ENCODE measurements at places on chromosomes 6 and 20.
A peak's percentile ranks its signal among the peaks of the same experiment; 100 is the strongest.

DNA sequence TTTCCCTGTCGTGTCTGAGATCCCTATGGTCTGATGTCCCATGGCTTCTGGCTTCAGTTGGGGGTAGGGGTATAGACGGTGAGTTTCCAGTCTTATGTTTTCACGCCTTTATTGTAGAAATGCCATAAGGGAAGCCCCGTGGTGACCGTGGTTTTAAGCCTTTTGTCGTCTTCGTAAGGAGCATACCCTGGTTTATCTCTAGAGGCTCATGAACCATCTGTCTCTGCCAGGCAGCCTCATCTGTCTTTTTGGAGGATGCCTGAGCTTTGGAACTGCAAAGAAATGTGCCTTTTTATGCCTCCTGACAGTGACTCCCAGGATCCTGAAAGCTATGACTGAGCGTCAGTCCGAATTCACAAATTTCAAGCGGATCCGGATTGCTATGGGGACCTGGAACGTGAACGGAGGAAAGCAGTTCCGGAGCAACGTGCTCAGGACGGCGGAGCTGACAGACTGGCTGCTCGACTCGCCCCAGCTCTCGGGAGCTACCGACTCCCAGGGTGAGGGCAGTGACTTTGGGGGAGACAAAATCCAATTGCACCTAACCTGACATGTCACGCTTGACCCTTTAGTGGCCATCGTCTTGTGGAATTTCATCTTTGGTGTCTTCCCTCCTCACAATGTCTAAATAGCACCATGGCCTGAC lies 84.6 kb downstream of the SYNJ2 start:
- DNase-seq: no peak

DNA sequence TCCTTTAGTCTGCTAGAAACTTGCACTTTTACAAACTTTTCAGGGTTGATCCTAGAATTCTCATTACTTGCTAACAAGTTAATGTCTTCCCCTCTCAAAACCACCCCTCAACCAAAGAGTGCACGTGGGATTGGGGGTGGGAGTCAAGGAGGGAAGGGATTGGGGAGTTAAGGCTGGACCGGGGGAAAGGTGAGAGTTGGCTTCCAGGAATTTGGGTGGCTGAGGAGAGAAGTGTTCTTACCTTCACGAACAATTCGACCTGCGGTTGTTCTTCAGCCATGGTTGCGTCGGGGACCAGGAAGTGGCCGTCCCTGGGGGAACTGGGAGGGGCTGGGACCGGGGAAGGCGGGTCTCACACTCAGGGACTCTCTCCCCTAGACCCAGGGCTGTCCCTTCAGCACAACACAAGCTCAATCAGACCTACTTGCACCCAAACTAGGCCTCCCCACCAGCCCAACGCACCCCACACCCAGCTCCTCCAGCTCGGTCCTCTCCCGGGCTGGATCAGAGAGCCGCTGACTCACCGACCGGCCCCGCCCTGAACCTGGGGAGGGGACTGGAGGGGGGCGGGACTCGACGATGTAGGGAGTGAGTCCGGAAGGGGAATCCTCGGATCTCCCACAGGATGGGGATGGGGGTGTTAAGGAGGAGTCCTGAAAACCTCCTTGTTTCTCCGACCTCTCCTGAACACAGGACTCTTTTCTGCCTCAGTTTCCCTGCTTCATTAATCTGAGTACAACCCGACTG lies at the start of gene CLIC1:
Gene CLIC1 (minus strand): TSS at position 510 of the 747 bp plus-strand sequence. CDS start 230 bp downstream, at position 280.
- DNase-seq: peak; percentile 76

DNA sequence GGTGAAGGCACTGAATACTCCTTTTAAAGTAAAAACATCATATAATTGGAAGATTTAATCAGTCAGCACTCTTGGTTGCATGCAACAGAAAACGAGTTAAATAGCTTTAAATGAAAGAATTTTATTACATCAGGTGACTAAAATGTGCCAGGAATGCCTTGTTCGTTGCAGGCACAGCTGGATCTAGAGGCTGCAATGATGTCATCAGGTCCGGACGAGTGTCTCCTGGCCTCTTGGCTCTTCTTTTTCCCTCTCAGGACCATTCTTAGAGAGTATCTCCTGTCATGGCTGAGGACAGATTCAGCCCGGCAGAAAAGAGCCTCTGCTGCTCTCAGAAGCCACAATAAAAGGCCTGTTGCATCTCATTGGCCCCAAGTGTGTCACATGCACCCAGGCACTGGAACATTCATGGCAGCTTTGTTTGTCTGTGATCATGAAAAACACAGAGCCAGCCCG lies 510.7 kb upstream of the SULF2 start:
- DNase-seq: no peak

- peak; percentile 31 for DNase-seq
These were observed 24.9 kb upstream of the VEGFA start for GRCh38 chr6:43744931-43745727.

GRCh38 chr6:9961646-9962045 lies 453.2 kb downstream of the TFAP2A start:
- no peak for DNase-seq

DNA sequence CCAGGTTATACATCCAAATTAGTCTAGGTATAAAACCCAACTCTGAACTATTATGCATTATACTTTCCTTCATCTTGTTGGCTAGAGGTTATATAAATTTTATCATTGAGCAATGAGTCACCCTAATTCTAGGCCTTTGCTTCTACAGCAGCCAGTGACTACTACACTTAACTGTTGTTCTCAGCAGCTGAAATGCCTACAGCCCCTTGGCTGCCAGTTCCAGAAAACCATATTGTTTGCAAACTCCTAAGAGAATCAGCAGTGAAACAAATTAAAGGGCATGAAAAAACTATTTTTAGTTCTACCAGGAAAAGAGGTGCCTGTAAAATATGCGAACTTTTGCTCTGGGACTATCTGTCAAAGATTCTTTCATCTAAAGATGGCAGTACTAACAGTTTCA lies 292.8 kb downstream of the FRK start:
- no peak for DNase-seq

GRCh38 chr6:112221981-112222852 lies 32.1 kb downstream of the LAMA4 start:
- DNase-seq: no peak

DNA sequence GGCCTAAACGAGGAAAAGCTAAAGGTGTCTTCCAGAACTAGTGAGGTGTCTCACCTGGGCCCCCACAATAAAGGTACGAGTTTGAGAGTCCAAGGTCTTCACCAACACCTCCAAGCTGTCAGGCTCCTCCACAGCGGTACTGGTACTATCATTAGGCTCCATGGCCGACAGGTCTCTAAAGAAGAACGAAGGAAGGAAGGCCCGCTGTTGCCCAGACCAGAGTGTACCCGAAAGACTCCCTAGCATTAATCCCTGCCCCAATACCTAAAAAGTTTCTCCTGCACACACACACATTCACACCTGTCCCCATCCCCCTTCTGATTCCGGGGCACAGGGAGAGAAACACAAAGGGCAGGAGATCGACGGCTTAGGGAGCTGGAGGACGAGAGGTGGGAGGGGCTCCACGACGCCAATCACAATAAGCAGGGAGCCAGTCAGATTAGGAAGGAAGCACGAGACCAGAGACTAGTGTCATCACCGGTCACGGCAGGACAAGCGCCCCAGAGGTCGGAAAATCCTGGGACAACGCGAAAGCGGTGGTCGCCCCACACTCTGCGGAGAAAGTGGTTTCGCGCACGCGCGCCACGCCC lies 764 bp downstream of the BAG6 start:
- peak; percentile 59 for DNase-seq

DNA sequence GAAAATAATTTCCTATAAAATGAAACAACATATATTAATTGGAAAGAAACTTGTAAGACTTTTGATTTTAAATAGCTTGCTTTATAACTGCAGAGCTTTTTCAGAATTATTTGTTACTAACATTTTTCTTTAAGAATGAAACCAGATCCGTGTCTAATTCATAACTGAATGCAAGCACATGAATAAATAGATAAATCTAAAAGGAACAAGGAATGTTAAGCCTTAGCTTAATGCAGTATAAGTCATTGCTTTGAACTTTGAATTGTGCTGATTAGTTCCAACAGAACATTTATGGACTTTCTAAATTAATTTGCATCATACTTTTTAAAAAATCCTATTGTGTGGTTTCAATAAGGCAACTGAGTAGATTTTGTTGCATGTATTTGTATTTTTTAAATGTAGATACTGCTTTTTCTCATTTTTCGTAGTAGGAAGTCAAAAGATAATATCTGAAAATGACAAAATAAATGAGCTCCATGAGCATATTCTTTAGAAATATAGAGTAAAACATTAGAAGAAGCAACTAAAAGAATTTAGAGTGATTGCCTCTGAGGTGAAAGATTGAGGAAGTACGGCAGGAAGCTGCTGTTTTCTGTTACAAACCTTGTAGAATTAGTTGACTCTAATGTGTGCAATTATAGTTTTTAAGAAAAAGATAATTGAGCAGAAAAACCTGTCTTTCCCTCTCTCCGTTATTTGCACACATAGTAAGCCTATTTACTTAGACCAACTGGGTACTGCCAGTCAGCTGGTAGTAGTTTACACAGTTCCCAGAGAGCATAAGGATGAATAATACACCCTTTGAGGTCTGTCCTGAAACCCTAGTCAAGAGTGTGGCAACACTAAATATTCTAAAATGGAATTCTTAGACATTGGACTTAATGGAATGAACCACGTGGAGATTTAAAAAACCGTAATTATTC lies 32.6 kb upstream of the SLC35D3 start:
- no peak for DNase-seq

- DNase-seq: no peak
These were observed 53.0 kb downstream of the ADAT2 start for GRCh38 chr6:143397227-143398222.

GRCh38 chr6:25965058-25965457 lies 2.5 kb downstream of the TRIM38 start:
- DNase-seq: no peak

DNA sequence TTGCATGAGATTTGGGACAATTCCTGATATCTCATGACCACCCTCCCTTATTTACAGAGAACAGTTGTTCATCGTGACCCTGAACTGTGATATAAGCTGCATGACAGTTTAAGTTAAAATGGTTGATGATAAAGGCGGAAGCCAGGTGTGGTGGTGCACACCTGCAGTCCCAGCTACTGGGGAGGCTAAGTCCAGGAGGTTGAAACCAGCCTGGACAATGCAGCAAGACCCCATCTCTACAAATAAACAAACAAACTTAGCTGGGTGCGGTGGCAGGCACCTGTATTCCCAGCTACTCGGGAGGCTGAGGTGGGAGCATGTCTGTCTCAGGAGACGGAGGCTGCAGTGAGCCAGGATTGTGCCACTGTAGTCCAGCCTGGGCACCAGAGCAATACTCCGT lies 24.1 kb downstream of the COL20A1 start:
- no peak for DNase-seq

DNA sequence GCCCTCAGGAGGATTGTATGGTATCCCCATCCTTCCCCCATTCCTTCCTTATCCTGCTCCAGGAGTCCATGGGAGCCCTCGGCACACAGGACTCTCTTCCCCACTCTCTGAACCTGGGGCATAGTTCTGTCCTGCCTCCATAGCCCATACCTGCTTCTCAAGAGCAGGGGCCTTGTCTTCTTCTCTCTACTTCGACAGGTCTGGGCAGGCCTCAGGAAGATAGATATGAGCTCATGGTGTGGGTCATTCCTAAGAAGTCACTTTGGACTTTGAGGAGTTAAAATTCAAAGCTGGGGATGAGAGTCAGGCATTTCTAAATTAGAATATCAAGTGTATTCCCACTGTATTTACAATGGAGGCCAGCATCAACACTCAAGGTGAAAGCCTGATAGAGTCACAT lies 8.4 kb upstream of the ADA start:
- DNase-seq: no peak

- no peak for DNase-seq
These were observed 38.6 kb downstream of the PDYN start for GRCh38 chr20:1955217-1955616.

- DNase-seq: no peak
These were observed 50.2 kb downstream of the HDAC2 start for GRCh38 chr6:113920663-113921267.

DNA sequence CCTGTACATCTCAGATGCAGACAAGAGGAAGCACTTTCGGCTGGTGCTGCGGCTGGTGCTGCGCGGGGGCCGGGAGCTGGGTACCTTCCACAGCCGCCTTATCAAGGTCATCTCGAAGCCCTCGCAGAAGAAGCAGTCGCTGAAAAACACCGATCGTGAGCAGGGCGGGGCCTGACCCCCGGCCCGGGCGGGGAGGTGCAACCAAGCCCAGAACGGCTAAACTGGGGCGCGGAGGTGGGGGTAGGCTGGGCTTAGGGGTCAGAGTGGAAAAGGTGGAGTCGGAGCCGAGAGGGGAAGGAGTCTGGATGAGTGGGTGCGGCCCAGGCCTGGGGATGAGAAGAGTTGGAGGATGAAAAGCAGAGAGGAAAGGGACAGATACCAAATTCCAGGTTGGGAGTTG lies 4.1 kb upstream of the MATN4 start:
- no peak for DNase-seq

GRCh38 chr6:37160922-37161778 lies 8.8 kb upstream of the PIM1 start:
- no peak for DNase-seq

GRCh38 chr20:22466447-22467171 lies 117.8 kb downstream of the FOXA2 start:
- no peak for DNase-seq

- no peak for DNase-seq
These were observed 8.9 kb upstream of the LPIN3 start for GRCh38 chr20:41331731-41332130.

DNA sequence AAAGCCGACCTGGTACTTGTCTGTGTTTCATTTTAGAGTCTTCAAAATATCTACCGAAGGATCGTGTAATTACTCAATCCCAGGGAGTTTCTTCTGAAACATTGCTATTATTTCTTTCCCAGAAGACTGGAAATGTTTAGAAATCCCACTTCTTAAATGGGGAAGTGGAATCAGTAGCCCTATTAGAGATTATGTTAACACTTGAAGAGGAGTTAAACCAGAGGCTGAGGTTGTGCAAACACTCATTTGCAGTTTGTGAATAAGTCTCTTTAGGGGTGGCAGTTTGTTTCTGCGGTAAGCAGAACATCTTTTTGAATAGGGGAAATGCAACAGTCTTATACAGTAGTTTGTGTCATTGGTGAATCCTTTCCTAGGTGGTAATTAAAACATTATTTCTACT lies 21.3 kb downstream of the DSP start:
- no peak for DNase-seq

- DNase-seq: no peak
These were observed 609.3 kb upstream of the ADGRB3 start for GRCh38 chr6:68025764-68026163.

GRCh38 chr6:22412994-22413393 lies 116.2 kb upstream of the PRL start:
- DNase-seq: no peak

Data from T47D (cell line).